ENCODE measurements at places on chromosomes 3 and 15.

DNA sequence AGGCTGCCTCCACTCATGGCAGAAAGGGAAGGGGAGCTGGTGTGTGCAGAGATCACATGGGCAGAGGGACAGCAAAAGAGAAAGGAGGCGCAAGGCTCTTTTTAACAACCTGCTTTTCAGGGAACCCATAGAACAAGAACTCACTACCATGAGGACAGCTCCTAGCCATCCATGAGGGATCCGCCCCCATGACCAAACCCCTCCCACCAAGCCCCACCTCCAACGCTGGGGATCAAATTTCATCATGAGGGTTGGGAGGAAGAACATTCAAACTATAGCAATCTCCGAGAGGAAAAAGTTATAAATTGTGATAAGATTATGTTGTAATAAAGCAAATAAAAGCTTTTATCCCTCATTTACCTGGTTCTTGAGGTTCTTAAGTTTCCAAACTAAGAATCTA is 84.7 kb upstream of the LMCD1 start:
- DNase-seq, result peak; percentile 9

GRCh38 chr15:66894986-66895780 is 170.2 kb upstream of the SMAD3 start:
- DNase-seq, result no peak

GRCh38 chr15:89704411-89704810 is 13.8 kb downstream of the WDR93 start:
- DNase-seq, result no peak

DNA sequence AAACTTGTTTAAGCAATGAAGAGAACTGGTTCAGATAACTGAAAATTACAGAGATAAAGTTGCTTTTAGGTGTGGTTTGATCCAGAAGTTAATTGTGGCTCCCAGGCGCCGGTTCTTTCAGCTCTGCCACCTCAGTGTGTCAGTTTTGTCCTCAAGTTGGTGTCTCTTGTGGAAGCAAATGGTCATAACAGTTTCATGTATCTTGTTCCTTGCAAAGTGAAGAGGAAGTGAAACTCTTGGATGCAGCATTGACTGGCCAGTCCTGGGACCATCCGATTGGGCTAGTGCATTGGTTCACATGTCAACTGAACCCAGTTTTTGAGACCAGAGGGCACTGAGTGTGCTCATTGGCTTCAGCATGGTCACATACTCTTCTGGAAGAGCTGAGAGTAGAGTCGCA is 181.4 kb upstream of the GRM7 start:
- DNase-seq, result no peak

- no peak for DNase-seq
Observed at GRCh38 chr15:57634290-57634689, 42.6 kb downstream of the MYZAP start.

Measured in neural crest cell (in vitro differentiated cells).